GM13977 (cell line): ENCODE measurements at places on chromosomes 12 and 14.

DNA sequence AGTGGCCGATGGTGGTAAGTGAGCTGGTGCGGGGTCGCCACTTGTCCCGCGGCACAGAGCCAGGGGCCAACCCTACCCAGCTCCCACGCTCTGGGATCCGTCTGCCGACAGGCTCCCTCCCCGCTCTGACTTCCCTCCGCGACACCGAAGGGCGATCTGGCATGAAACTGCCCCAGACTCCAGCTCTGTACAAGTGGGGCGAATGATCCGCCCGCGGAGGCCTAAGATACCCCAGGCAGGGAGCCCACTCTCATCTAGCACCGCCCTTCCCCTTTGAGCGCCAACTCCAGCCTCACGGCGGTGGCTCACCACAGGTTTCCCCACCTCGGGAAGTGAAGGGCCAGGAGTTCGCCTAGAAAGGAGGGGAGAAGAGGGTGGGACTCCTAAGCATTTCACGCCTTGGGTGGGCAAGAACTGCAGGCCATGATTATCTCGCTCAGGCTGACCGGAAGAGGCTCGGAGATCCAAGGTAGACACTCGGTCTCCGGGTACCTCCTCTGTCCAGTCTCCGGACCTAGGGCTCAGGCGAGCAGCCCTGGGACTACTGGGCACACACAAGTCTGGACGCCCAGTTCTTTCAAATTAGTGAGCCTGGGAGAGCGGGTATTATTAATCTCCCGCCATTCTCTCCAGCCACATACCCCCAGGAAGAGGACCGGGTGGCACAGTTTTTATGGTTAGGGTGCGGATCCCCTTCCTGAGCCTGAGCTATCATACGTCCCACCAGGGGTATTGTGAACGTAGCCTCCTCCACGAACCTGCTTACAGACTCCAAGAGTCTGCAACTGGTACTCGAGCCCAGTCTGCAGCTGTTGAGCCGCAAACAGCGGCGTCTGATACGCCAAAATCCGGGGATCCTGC lies 849 bp downstream of the WNT1 start:
- no peak for DNase-seq

- DNase-seq: no peak
Measured at GRCh38 chr14:51513933-51514332, 137.8 kb upstream of the FRMD6 start.

DNA sequence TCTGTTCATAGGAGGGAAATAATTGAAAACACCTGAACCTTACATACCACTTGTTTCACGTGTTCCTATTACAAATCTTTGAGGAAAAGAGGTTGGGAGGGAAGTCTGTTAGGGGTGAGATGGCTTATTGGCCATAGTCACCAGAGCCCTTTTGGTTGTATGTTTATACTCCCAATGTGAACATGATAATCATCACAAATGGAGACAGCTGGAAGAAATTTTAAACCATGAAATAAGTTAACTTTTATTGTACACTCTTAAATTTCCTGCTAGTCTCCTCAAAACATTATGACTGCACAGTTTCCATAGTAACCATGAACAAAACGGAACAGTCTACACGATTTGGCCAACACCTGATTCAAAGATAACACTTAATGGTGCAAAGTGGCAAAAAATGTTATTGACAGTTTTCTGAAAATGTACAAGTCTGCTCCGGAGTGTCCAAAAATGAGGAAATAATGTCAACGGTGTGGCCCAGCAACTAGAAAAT lies 56.9 kb downstream of the LMNTD1 start:
- DNase-seq: no peak

- DNase-seq: no peak
Measured at GRCh38 chr14:92556863-92557543, 43.4 kb downstream of the RIN3 start.

DNA sequence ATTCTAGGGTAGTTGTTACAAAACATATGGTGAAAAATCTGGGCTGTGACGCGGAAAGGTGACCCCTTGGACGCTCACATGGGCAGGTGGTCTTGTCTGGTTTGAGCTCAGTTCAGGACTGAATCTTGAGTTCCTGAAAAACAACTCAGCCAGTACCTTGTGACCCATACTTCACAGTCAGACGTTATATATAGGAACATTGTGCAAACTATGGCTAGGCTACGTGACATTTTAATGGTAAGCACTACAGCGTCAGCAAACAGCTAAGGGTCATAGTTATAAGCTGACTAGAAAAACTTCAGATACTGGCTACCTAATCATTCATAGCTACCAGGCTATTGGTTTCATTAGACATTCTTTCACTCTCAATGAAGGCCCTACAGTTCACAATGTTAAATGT lies 14.8 kb upstream of the EDDM3A start:
- DNase-seq: no peak

DNA sequence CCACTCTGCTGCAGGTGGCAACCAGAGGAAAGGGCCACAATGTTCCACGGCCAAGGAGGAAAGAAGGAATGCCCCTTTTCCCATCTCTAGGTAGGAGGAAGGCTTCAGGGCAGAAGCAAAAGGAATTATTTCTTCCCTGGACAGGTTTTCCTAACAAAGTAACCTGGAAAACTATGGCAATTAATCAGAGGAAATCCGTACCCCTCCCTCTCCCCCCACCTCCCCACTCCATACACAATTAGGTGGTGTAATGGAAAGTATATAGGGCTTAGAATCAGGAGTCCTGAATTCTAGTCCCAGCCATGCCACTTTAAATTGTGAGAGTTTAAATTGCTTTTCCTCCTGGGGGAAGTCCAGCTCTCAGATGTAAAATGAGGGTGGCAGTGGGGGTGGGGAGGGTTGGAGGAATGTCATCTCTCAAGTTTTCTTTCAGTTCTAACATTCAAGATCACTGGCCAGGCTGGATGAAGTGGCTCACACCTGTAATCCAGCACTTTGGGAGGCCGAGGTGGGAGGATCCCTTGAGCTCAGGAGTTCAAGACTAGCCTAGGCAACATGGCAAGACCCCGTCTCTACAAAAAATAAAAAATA lies 1.7 kb downstream of the DHH start:
- DNase-seq: no peak

GRCh38 chr12:171743-172676 lies 41.9 kb downstream of the SLC6A12 start:
- DNase-seq: no peak

- no peak for DNase-seq
Measured at GRCh38 chr14:59583755-59584154, 7.1 kb upstream of the CCDC175 start.

DNA sequence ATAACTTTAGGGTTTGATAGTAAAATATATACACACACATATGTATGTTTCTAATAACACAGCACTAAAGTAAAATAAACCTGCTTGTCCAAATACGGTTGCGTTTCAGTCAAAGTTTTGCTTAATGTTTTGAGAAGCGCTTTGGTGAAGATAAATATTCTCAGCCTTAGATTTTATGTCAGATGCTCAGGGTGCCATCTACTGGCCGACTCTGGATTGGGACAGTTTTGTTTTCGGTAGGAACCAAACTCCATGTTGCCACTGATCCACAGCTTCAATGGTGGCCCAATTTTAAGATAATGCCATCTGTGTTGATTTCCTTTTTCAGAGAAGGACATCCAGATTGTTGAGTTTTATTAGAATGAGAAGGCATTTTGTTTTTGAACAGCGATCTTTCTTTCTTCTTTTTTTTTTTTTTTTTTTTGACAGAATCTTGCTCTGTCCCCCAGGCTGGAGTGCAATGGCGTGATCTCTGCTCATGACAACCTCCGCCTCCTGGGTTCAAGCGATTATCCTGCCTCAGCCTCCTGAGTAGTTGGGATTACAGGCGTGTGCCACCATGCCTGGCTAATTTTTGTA lies 43.1 kb downstream of the LLPH start:
- peak; percentile 56 for DNase-seq

DNA sequence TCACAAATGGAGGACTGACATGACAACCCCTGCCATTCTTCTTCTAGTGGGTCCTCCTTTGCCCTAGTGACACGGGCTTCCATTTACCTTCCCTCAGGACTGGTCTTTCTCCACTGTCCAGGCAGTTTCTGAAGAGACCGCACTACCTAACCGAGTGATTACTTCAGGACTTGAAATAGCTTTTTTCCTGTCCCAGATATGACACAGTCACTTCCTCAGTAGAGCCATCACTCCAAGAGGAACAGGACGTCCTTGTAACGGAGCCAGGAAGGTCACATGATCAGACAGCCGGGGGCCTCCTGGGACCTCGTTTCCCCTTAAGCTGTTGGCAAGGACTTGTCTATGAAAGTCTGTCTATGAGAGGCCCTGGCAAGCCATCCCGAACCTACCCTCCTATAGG lies 62.3 kb downstream of the FOS start:
- DNase-seq: no peak

- no peak for DNase-seq
Measured at GRCh38 chr14:69593018-69593677, 18.2 kb upstream of the SUSD6 start.

DNA sequence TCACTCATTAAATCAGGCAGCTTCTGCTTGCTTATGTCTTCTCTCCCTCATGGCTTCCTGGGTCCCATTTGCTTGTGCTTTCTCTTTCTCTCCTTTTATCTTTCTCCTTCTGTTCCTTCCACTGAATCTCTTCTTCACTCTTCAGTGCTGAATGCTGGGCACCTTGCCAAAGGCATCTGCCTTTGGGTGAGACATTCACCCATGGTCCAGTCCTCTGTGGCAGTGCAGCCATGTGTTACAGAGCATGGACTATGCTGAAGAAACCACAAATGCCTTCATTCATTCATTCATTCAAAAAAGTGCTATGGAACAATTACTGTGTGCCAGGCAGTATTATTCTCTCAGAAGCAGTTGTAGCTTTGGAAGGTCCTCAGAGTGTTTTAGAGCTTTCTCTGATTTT lies 344.4 kb upstream of the STXBP6 start:
- no peak for DNase-seq

DNA sequence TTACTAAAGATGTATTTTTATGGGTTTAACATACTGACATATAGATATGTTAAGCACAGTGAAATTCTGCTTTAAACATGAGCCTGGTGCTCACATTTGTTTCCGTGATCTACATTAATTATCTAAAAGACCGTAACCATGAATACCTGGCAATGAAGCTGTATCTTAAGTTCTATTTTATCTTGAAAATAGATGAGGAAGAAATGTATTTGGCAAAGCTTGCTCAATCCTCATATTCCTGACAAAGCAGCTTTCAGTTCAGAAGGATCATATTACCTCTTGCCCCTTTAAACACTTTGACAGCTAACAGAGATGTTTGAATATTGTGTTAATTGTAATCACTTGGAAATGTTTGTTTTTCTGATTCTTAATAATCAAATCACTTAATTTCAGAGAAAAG lies 9.8 kb downstream of the EPYC start:
- DNase-seq: no peak

DNA sequence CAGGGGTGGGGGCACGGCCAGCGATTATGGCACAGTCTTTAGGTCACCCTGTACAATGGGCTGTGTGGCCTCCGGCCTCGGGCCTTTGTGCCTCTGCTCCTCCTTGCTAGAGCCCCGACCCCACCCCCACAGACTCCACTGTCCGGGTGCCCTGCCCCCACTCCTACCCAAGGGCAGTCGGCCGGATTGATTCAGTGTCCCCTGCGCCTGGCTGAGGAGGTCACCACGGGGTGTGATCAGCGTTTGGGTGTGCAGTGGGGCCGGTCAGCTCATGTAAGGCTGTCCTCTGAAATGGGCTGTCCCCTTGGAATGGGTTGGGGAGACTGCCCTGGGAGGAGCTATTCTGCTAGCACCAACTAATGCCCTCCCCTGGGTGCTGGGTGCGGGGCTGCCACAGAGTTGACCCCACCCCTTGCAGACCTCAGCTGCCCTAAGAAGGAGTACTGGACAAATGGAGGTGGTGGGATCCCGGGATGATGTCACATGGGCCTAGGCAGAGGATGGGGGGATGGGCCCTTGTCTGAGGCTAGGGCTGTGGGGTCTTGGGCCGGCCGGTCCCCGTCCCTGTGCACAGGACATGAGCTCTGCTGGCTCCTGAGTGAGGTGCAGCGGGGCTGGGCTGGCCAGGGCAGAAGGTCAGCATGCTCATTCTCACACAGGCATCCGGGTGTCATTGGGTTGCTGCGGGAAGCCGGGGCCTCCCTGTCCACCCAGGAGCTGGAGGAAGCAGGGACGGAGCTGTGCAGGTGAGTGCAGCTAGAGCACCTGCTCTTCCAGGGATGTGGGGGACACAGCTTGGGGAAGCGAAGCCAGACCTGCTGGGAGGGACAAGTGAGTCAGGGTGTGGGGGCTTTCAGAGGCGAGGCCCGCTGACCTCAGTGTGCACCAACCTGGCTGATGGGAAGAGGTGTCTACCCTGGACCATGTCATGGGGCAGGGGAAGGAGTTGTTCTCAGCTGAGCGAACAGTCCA lies 23.4 kb downstream of the ASPG start:
- DNase-seq: no peak

DNA sequence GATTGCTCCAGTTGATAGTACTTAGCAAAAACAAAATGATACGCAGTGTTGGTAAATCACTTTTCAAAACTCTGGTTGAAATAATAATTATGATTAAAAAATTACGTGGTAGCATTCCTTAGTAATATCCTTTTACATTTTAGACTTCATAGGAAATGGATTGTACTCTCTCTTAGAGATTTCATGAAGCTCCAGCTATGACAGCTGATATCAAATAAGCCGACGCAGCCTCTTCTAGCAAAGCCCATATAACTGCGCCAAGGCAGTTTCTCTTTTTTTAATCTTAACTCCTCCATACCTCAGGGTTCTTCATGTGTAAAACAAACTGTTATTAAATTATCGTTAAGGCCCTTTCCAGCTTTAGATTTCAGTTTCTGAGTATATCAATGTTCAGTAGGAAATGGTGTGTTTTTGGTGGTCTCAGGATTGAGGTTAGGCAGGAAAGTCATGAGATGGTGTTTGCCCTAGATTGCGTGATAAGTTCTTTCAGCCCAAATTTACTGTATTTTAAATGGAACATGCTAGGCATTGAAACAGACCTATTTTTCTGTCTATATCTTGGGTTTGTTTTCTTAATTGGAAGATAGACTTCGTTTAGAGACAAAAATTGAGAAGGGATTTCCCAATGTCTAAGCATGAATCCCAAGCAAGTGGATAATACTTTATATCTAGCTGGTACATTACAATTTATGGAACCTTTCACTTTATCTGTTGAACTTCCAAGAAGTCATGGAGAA lies 902 bp upstream of the CFL2 start:
- DNase-seq: no peak

DNA sequence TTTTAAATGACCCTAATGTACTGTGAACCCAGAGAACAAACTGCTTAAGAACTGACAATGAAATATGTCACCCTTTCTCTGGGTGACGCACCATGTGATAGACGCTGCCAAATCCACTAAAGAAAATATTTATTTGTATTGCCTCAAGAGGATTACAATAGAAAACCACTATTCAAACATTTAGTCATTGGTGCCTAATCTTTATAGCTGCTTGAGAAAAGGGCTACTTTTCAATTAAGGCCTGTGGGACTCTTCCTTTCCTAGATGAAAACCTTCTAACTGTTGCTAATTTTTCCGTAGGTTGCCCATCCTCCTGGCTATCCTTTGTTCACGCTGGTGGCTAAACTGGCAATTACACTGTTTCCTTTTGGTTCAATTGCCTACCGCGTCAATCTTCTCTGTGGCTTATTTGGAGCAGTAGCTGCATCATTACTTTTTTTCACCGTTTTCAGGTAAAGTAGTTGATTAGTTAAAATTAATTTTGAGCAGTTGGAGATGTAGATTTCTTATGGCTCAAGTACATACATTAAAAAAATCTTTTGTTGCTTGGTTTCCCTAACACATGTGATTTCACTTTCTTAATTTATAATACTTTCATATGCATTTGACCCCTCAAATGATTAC lies 6.0 kb downstream of the TMEM260 start:
- no peak for DNase-seq

- DNase-seq: peak; percentile 90
Measured at GRCh38 chr14:74612350-74613021, 449 bp upstream of the LTBP2 start.
